ENCODE measurements at places on chromosomes 11 and 22.

DNA sequence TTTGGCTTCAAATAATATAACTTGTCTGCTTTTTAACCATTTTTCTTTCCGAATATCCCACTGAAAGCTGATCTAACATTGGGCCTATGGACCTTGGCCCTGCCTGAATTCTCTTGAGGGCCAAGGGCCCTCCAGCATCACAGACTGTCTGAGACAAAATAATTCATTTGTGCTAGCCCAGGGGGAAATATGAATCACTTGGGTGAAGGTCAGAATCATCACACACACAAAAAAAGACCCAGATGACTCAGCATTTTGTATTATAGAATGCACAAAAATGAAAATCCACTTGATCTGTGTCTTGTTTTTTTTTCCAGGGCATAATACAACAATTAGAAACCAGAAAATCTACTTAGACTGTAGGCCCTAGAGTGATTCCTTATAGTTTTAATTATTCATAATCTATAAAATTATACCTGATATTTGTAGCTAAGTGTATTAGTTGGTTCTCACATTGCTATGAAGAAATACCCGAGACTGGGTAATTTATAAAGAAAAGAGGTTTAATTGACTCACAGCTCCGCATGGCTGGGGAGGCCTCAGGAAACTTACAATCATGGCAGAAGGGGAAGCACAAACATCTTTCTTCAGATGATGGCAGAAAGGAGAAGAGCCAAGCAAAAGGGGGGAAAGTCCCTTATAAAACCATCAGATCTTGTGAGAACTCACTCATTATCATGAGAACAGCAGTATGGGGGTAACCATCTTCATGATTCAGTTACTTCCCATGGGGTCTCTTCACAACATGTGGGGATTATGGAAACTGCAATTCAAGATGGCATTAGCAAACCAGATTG, 15.6 kb upstream of the RDX start:
- H3K27me3 ChIP-seq = no peaks in the 10 kb centered on the region
- no peaks in the 10 kb centered on the region for H3K36me3 ChIP-seq
- no peak overlapping the region for H3K4me3 ChIP-seq

DNA sequence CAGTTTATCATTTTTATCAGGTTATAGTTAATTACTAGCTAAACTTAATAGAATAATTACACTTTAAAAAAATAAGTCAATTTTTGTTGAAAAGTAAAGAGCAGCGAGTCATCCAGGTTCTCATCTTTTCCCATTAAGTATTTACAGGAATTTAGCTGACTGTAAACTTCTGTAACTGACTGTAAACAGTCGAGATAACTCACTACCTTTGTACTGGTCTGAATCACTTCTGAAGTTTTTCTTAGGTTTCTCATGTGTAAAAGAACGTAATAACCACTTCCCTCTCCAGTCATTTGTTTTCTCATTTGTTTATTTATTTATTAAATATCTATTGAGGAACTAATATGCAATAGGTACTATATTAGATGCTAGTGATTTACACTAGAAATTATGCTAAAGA, 270.8 kb downstream of the DYNC2H1 start:
- no peaks in the 10 kb centered on the region for H3K36me3 ChIP-seq
- H3K27ac ChIP-seq = no peak overlapping the region
- no peaks in the 10 kb centered on the region for H3K4me1 ChIP-seq

GRCh38 chr11:665062-665703, 28.1 kb downstream of the DRD4 start:
- H3K27me3 ChIP-seq = no peaks in the 10 kb centered on the region
- H3K4me1 ChIP-seq = no peaks in the 10 kb centered on the region
- H3K4me3 ChIP-seq = no peak overlapping the region

DNA sequence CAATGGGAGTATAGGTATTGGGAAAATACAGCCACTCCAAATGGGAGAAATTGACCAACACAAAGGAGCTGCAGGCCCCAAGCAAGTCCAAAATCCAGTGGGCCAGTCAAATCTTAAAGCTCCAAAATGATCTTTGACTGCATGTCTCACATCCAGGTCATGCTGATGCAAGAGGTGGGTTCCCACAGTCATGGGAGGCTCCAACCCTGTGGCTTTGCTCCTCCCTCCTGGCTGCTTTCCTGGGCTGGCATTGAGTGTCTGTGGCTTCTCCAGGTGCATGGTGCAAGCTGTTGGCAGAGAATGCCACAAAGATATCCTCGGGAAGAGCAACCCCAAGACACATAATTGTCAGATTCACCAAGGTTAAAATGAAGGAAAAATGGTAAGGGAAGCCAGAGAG, 80.8 kb downstream of the IGLL5 start:
- no peak for DNase-seq
- H3K27ac ChIP-seq = no peak overlapping the region
- no peaks in the 10 kb centered on the region for H3K4me1 ChIP-seq
- peaks cover 6% of the 10 kb centered on the region for H3K27me3 ChIP-seq
- H3K4me3 ChIP-seq = no peak overlapping the region
- no peaks in the 10 kb centered on the region for H3K36me3 ChIP-seq

GRCh38 chr22:49763138-49763537, 64.5 kb downstream of the BRD1 start:
- no peak for DNase-seq
- H3K4me3 ChIP-seq = no peak overlapping the region
- no peaks in the 10 kb centered on the region for H3K27me3 ChIP-seq
- no peaks in the 10 kb centered on the region for H3K36me3 ChIP-seq
- peaks cover 13% of the 10 kb centered on the region for H3K4me1 ChIP-seq
- H3K27ac ChIP-seq = no peak overlapping the region

GRCh38 chr11:77325159-77325558, 23.7 kb upstream of the GDPD4 start:
- H3K27me3 ChIP-seq = no peaks in the 10 kb centered on the region
- no peak for DNase-seq
- peaks cover 6% of the 10 kb centered on the region for H3K36me3 ChIP-seq
- H3K27ac ChIP-seq = no peak overlapping the region

- no peaks in the 10 kb centered on the region for H3K36me3 ChIP-seq
- no peaks in the 10 kb centered on the region for H3K27me3 ChIP-seq
- no peak for DNase-seq
- no peak overlapping the region for H3K27ac ChIP-seq
Observed at GRCh38 chr11:28887681-28888080, 779.5 kb downstream of the METTL15 start.

GRCh38 chr22:30790366-30790765, 95.7 kb downstream of the OSBP2 start:
- H3K27me3 ChIP-seq = no peaks in the 10 kb centered on the region
- no peaks in the 10 kb centered on the region for H3K36me3 ChIP-seq
- H3K4me3 ChIP-seq = no peak overlapping the region
- no peak for DNase-seq

DNA sequence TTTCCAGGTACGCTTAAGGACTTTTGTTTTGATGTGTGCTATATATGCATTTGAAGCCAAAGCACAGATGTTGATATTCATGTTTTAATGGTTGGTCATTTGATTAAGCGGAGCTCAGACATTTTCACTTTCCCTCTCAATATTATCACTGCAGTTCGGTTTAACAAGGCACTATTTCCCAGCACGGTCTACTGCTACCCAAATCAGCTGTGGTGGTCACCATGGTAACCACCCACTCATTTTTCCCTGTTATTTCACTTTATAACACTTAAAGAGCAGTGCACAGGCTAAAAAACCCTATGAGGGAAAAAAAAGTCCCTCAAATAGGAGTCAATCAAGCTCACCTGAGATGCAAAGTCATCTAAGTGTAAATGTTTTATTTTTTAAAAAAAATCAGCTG, 439.6 kb upstream of the CCDC90B start:
- H3K36me3 ChIP-seq = no peaks in the 10 kb centered on the region
- no peaks in the 10 kb centered on the region for H3K4me1 ChIP-seq
- no peak for DNase-seq
- no peak overlapping the region for H3K27ac ChIP-seq
- no peak overlapping the region for H3K4me3 ChIP-seq

DNA sequence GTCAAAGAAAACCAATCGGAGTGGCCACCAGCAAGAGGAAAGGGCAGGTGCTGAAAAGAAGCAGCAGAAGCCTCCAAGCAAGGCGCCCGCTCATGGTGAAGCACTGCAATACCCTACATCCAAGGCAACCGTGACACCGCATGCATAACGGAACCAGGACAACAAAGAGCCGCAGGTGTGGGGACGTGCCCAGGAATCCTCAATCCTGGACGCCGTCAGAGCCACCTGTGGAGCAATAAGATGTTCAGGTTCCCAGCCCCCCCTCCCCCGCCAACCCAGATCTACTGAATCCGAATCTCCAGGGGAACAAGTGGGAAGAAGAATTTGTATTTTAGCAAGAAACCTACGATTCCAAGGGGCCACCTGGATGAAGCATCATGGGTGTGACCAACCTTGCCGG, 70.8 kb downstream of the SHANK2 start:
- peaks cover 26% of the 10 kb centered on the region for H3K27me3 ChIP-seq
- no peak for DNase-seq
- no peak overlapping the region for H3K27ac ChIP-seq
- no peaks in the 10 kb centered on the region for H3K36me3 ChIP-seq
- H3K4me1 ChIP-seq = peaks cover 2% of the 10 kb centered on the region

DNA sequence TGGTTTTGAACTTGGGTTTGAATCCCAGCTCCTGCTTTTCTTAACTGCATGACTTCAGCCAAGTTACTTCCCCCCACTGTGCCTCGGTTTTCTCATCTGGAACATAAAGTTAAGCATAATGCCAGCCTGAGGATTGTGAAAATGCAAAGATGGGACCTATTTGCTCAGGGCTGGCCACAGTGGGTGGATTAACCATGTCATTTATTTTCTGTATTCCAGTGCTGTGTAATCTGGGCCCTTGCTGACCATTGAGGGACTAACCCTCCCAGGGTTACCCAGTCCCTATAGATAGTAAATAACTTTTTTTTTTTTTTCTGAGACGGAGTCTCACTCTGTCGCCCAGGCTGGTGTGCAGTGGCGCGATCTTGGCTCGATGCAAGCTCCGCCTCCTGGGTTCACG, 1.5 kb upstream of the VPREB3 start:
- H3K27me3 ChIP-seq = no peaks in the 10 kb centered on the region
- H3K4me3 ChIP-seq = no peak overlapping the region
- no peaks in the 10 kb centered on the region for H3K36me3 ChIP-seq
- no peak for DNase-seq
- H3K27ac ChIP-seq = no peak overlapping the region

GRCh38 chr11:38530226-38530625, 1932.2 kb upstream of the RAG2 start:
- H3K27ac ChIP-seq = no peak overlapping the region
- H3K4me3 ChIP-seq = no peak overlapping the region
- no peak for DNase-seq
- H3K4me1 ChIP-seq = no peaks in the 10 kb centered on the region
- no peaks in the 10 kb centered on the region for H3K36me3 ChIP-seq

DNA sequence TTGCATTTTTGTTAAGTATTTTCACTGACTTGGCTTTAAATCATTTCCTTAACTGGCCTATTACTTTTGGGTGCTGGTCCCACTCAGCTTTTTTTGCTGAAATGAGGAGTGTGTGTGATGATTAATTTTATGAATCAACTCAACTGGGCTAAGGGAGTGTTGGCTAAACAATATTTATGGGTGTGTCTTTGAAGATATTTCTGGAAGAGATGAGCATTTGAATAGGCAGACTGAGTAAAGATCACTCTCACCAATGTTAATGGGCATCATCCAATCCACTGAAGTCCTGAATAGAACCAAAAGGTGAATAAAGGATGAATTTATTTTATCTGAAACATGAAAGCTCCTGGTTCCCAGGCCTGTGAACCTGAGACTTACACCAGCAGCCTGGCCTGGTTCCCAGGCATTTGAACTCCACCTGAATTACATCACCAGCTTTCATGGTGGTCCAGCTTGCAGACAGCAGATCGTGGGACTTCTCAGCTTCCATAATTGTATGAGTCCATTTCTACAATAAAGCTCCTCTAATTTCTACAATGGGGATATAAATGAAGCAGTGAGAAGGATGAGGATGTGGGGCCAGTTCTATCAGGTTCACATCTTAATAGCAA, 241.3 kb upstream of the ZC3H12C start:
- no peaks in the 10 kb centered on the region for H3K27me3 ChIP-seq
- H3K4me1 ChIP-seq = no peaks in the 10 kb centered on the region
- no peak for DNase-seq
- H3K36me3 ChIP-seq = no peaks in the 10 kb centered on the region
- H3K27ac ChIP-seq = no peak overlapping the region

- H3K4me3 ChIP-seq = no peak overlapping the region
- no peak overlapping the region for H3K27ac ChIP-seq
- no peaks in the 10 kb centered on the region for H3K36me3 ChIP-seq
- H3K4me1 ChIP-seq = no peaks in the 10 kb centered on the region
- H3K27me3 ChIP-seq = no peaks in the 10 kb centered on the region
Observed at GRCh38 chr11:4455419-4455818, 6.3 kb downstream of the OR52K2 start.

DNA sequence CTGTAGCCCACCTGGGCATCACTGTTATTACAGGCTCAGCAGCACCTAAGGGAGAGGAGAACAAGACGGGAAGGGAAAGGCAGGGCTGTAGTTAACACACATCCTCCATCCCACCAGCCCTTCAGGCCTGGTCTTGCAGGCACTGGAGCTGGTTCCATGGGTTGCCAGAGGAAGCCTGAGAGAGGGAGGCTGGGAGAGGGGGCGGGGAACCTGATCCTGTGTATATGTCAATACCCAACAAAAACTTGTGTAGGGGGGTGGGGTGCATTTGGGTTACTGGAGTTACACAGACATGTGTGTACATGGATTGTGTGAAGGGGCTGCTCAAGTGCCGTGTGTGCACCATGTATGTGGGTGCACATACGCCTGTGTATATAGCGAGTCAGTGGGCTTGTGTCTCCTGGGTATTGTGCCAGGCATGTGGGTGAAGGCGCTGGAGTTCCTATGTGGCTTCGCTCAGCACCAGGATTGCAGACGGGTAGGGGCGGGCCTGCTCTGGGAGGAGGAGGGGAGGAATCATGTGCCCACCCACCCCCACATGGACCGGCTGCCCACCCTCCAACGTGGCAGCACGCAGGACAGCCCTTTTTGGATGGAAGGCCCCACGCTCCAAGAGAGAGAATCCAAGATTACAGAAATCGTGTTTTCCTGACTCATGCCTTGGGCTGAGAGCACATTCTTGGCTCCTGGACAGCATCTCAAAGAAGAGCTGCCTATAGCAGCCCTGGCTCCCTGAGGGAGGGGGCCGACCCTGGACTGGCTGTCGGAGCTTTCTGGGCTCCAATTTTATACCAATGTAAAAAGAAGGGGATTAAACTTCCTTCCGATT, 4.2 kb upstream of the SERPINH1 start:
- H3K27ac ChIP-seq = no peak overlapping the region
- H3K27me3 ChIP-seq = no peaks in the 10 kb centered on the region
- no peak for DNase-seq
- peaks cover 16% of the 10 kb centered on the region for H3K4me1 ChIP-seq

GRCh38 chr11:15101072-15101709, 13.5 kb upstream of the INSC start:
- H3K4me3 ChIP-seq = no peak overlapping the region
- H3K4me1 ChIP-seq = no peaks in the 10 kb centered on the region
- no peaks in the 10 kb centered on the region for H3K27me3 ChIP-seq

- no peak for DNase-seq
- no peak overlapping the region for H3K4me3 ChIP-seq
- H3K36me3 ChIP-seq = no peaks in the 10 kb centered on the region
- H3K27me3 ChIP-seq = no peaks in the 10 kb centered on the region
Observed at GRCh38 chr11:122248939-122249338, 132.9 kb upstream of the BLID start.

Data from common myeloid progenitor, CD34-positive (primary cell).